ENCODE measurements at places on chromosomes 1 and 21. TPM values are rescaled to one million over a fixed set of nuclear protein-coding genes. Genes with fewer than 3 reads are reported as not detected.

DNA sequence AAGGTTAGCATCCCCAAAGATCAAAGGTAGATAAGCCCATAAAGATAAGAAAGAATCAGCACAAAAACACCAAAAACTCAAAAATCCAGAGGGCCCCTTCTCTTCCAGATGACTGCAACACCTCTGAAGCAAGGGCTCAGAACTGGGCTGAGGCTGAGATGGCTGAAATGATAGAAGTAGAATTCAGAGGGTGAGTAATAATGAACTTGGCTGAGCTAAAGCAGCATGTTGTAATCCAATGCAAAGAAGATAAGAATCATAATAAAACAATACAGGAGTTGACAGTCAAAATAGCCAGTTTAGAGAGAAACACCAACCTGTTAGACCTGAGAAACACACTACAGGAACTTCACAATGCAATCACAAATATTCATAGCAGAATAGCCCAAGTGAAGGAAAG lies 406.9 kb upstream of the CXADR start:
- no peak for DNase-seq

- DNase-seq = no peak
Observed at GRCh38 chr1:119372503-119373086, 4.0 kb downstream of the HAO2 start.

DNA sequence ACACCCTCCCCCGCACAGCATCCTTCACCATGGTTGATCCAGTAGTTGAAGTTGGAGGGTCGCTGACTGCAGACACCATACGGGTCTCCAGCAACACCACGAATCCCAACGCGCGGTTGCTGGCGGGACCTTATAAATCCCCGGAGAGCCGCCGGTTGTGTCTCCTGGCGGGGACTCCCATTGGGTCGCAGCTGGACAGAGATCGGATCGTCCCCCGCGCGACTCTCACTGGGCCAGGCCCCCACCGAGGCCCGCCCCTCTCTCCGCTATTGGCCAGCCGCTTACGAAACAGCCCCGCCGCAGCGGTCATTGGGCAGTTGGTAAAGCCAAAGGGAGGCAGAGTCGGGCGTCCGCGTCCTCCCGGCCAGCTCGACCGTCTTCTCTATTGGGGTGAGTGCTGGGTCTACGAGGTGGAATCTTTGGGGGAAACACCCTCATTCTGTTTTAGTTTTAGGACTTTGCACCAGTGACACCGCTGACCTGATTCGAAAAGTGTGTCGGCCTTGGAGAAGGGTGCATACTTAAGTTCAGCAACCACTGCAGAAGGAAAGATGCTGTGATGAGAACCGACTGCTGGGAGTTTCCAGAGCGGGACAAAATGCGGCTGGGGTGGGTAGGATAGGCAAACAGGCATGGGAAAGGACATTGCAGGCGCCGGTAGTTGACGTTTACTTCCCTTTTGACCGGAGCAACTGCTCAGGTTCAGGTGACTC lies 27.4 kb downstream of the RABIF start:
- peak; percentile 93 for DNase-seq

GRCh38 chr1:222931023-222931422 lies 116.2 kb downstream of the DISP1 start:
- DNase-seq = no peak

- no peak for DNase-seq
Observed at GRCh38 chr1:3981261-3981660, 81.2 kb upstream of the C1orf174 start.

Gene C8B
- not detected for total RNA-seq
